ENCODE measurements at places on chromosomes 13 and 19. TPM values are rescaled to one million over a fixed set of nuclear protein-coding genes. Genes with fewer than 3 reads are reported as not detected.

FXYD3 gene
- 4.6 TPM for total RNA-seq

PBX4 gene
- total RNA-seq, result 0.86 TPM

- H3K27ac ChIP-seq, result peak overlapping the region; percentile 38
- no peak overlapping the region for H3K4me3 ChIP-seq
- H3K36me3 ChIP-seq, result no peaks in the 10 kb centered on the region
Measured at GRCh38 chr19:48510421-48511268, 990 bp downstream of the LMTK3 start.

DNA sequence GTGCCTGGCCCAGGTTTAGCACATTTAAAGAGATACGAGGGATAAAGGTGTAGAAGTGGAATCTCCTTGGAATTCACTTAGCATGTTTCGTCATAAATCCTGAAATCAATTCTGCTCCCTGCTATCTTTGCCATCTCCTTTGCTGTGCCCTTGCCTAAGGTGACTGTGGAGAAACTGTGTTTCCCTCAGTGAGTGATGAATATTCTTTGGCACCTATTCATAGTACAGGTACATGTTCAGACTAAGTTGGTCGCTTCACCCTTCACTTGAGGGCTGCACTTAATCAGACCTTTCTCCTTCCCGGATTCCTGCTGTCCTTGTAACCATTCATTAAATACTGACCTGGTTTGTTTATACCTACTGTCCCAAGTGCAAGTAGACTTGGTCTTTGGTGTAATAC, 17.8 kb downstream of the PCCA start:
- no peak for DNase-seq
- H3K27ac ChIP-seq, result no peak overlapping the region
- no peaks in the 10 kb centered on the region for H3K36me3 ChIP-seq
- no peak overlapping the region for H3K4me3 ChIP-seq

OR7A5 gene
- total RNA-seq, result 0.19 TPM

DNA sequence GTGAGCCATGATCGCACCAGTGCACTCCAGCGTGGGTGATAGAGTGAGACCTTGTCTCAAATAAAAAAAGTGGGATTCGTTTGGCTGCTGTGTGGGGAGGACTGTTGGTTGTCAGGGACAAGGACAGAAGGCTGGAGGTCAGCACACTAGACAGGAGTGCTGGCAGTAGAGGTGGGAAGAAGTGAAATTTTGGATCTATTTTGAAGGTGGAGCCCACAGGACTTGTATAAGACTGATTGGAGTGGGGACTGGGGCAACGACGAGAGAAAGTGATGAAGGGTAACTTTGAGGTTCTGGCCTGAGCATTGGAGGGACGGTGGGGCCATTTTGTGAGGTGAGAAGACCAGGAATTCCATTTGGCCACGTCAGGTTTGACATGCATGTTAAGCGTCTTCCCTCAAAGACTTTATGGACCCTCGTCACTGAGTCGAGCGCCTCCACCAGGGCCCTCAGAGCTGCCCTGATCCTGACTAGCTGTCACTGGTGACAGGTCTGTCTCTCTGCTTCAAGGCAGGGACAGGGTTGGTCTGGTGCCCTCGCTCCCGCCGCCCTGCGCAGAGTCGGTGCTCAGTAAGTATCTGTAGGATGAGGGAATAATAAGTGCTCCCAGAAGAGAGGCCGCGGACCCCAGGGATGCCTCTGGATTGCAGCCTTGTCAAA, 673 bp downstream of the CTU1 start:
- H3K27me3 ChIP-seq, result no peaks in the 10 kb centered on the region
- H3K4me1 ChIP-seq, result peaks cover 9% of the 10 kb centered on the region
- peaks cover 13% of the 10 kb centered on the region for H3K36me3 ChIP-seq

DNA sequence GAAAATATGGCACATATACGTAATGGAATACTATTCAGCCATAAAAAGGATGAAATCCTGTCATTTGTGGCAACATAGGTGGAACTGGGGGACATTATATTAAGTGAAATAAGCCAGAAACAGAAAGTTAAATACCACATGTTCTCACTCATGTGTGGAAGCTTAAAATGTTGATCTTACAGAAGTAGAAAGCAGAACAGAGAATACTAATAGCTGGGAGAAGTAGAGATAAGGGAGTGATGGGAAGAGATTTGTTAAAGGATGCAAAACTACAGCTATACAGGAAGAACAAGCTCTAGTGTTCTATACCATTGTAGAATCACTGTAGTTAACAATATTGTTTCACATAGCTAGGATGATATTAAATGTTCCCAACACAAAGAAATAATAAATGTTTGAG, 68.1 kb downstream of the RUBCNL start:
- H3K4me3 ChIP-seq, result no peak overlapping the region
- H3K36me3 ChIP-seq, result no peaks in the 10 kb centered on the region
- H3K27ac ChIP-seq, result no peak overlapping the region
- H3K4me1 ChIP-seq, result no peaks in the 10 kb centered on the region
- no peak for DNase-seq

DNA sequence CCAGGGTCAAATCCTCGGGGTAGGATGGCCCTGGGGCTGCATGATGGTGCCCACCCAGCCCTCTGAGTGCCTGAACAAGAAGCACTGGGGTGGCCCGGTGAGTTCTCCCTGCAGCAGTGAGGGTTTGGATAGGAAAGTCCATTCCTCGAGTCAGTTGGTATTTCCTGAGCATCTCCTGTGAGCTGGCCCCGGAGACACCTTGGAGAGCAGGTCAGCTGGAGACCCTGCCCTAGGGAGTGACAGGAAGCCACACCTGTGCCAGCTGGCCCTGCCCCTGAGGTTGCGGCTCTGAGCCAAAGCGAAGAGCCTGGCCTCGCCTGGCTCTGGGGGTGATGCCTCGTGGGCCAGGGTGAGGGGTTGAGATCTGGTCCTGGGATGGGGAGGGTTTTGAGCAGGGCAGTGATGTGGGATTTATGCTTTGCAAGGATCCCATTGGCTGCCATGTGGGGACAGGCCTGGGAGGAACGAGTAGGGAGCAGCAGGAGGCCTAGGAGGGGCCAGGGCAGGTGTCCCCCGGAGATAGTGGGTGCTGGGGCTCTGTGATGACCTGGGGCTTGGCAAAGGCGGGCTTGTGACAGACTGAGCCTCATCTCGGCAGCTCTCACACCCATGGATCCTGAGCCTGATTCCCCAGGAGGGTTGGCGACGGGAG, 16.0 kb downstream of the CRTC1 start:
- H3K4me1 ChIP-seq, result peaks cover 19% of the 10 kb centered on the region
- H3K27me3 ChIP-seq, result no peaks in the 10 kb centered on the region
- H3K36me3 ChIP-seq, result no peaks in the 10 kb centered on the region
- H3K27ac ChIP-seq, result peak overlapping the region; percentile 78
- DNase-seq, result no peak

DNA sequence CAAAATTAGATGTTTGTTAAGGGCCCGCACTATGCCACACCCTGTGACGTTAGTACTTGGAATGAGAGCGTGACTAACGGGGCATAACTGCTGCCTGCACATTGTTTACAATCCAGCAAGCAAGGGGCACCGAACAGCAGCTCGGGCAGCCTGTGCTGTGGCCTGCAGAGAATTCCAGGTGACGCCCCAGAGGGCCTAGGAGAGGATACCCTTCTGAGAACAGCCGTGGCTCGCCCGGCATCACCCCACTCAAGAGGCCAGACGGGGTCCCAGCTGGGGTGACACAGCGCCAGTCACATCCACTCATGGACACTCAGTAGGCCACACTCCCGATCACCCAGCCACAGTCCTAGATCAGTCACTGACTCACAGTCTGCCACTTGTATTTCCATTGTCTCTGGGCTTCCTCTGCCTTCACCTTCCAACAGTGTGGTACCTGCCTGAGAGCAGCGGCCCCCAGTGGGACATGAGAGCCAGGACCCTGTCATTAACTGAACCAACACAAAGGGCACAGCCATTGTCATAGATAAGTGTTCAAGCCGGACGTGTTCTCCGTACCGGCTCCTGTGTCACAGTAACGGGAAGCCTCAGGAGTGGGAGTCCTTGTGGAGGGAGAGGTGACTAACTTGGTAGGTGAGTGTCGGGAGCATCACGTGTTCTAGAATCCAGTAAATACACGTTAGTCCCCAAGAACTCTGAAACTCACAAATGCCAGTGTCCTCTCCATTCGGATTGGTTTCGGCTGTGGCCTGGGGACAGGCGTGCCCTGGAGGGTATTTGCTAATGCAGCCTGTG, 7.5 kb downstream of the ZNF331 start:
- peak overlapping the region; percentile 60 for H3K27ac ChIP-seq
- no peak overlapping the region for H3K4me3 ChIP-seq
- H3K4me1 ChIP-seq, result no peaks in the 10 kb centered on the region
- no peak for DNase-seq

- H3K27me3 ChIP-seq, result no peaks in the 10 kb centered on the region
- peaks cover 19% of the 10 kb centered on the region for H3K36me3 ChIP-seq
- DNase-seq, result no peak
- H3K27ac ChIP-seq, result peak overlapping the region; percentile 57
Measured at GRCh38 chr13:97388373-97388772, 45.6 kb upstream of the RAP2A start.

NEK5 gene
- not detected for total RNA-seq

- peak overlapping the region; percentile 94 for H3K27ac ChIP-seq
- peaks cover 8% of the 10 kb centered on the region for H3K36me3 ChIP-seq
- peak; percentile 50 for DNase-seq
- peak overlapping the region; percentile 87 for H3K4me3 ChIP-seq
- no peaks in the 10 kb centered on the region for H3K27me3 ChIP-seq
Measured at GRCh38 chr13:97224544-97225300, 2.6 kb downstream of the MBNL2 start.

- no peak for DNase-seq
- H3K27me3 ChIP-seq, result no peaks in the 10 kb centered on the region
- no peaks in the 10 kb centered on the region for H3K4me1 ChIP-seq
- no peak overlapping the region for H3K4me3 ChIP-seq
- H3K27ac ChIP-seq, result no peak overlapping the region
- H3K36me3 ChIP-seq, result no peaks in the 10 kb centered on the region
Measured at GRCh38 chr13:38303816-38304320, 45.8 kb upstream of the UFM1 start.

DNA sequence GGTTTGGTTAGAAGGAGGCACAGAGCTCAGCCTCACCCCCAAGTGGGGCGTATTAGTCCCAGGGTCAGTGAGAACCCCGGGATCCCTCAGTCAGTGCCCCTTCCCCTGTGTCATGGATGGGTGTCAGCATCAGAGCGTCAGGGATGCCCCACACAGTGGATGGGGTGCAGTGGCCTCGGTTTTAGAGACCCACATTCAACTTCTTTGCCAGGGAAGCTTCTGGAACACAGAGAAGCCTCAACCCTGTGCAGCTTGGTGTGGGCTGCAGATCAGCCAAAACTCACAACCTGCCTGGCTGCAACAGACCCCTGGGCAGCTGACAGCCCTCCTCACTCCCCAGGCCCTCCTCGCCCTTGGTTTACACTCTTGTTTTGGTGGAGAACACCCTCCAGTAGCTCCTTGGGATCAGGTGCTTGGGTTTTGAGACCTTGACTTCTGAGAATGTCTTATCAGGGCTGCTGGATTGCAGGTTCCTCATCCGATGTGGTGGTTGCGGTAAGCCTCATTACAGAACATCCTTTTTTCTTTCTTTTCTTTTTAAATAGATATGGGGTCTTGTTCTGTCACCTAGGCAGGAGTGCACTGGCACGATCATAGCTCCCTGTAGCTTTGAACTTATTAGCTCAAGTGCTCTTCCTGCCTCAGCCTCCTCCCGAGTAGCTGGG, 11.0 kb downstream of the ZNF333 start:
- DNase-seq, result no peak
- H3K4me1 ChIP-seq, result no peaks in the 10 kb centered on the region
- H3K36me3 ChIP-seq, result no peaks in the 10 kb centered on the region
- H3K27me3 ChIP-seq, result no peaks in the 10 kb centered on the region

- H3K27ac ChIP-seq, result no peak overlapping the region
- no peak for DNase-seq
- H3K4me3 ChIP-seq, result no peak overlapping the region
Measured at GRCh38 chr13:73450583-73450982, 391.8 kb downstream of the KLF5 start.

GRCh38 chr13:102310691-102311418, 91.0 kb downstream of the FGF14 start:
- no peak overlapping the region for H3K4me3 ChIP-seq
- no peak for DNase-seq
- no peaks in the 10 kb centered on the region for H3K27me3 ChIP-seq
- peak overlapping the region; percentile 61 for H3K27ac ChIP-seq
- H3K36me3 ChIP-seq, result no peaks in the 10 kb centered on the region

RRAS gene
- total RNA-seq, result 47.3 TPM

GRCh38 chr13:107441279-107441678, 774.1 kb downstream of the LIG4 start:
- no peaks in the 10 kb centered on the region for H3K27me3 ChIP-seq
- DNase-seq, result no peak
- H3K36me3 ChIP-seq, result no peaks in the 10 kb centered on the region
- no peak overlapping the region for H3K27ac ChIP-seq

NCCRP1 gene
- total RNA-seq, result not detected

PNKP gene
- total RNA-seq, result 84.9 TPM

HSD17B14 gene
- total RNA-seq, result 40.1 TPM

GRCh38 chr13:22252281-22252830, 581.5 kb downstream of the FGF9 start:
- H3K27ac ChIP-seq, result no peak overlapping the region
- H3K27me3 ChIP-seq, result no peaks in the 10 kb centered on the region
- DNase-seq, result no peak
- H3K4me3 ChIP-seq, result no peak overlapping the region

DNA sequence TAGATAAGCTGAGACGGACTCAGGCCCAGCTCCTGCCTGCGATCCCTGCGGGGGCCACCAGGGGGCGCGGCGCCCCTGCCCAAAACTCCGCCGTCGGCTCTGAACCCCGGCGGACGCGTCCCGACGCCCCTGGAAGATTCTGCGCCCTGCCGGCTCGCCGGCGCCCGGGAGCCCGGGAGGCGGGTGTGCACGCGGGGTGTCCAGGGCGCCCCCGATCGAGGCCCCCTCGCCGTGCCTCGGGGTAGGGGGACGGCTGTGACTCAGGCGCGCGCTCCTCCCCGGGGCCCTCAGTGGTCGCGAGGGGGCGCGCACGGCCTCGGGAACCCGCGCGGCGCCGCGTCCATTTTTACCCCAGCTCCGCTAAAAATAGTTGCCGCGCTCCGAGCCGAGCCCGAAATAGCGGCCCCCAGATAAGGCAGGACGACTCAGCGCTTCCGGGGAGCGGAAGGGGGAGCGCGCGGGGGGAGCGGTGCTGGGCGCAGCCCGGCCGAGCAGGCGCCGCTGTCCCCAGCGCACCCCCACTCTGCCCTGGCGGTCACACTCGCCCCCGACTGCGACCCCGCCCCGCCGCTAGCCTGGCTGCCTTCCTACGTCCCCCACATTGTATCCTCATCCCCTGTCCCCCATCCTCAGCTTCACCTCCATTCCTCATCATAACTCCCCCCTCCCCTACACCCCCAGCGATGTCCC, 16.0 kb upstream of the ERCC1 start:
- DNase-seq, result peak; percentile 91
- H3K27me3 ChIP-seq, result no peaks in the 10 kb centered on the region
- H3K4me3 ChIP-seq, result peak overlapping the region; percentile 45
- H3K27ac ChIP-seq, result peak overlapping the region; percentile 96

DNA sequence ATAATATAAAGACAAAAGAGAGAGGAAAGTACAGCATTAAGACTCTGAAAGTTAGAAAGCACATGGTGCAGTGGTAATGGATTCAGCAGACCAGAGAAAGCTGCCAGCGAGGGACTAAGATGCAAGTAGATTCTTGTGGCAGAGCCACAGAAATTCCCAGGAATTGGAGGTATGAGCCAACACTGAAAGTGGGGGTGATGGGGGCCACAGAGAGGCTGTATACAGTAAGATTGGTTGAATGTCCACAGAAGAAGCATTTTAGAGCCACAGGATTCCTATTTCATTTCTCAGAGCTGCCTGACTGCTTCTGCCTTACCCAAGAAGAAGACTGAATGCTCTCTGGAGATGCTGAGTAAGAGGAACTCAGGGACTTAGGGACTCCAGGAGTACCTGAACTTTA, 295.0 kb downstream of the LMO7 start:
- H3K27ac ChIP-seq, result no peak overlapping the region
- DNase-seq, result no peak
- no peaks in the 10 kb centered on the region for H3K36me3 ChIP-seq
- no peaks in the 10 kb centered on the region for H3K27me3 ChIP-seq

Measured in adrenal gland (tissue), 19 donors.